ENCODE measurements at places on chromosomes 13 and 19.

GRCh38 chr13:36294096-36294495 is 3.5 kb downstream of the CCDC169 start:
- no peak for DNase-seq

DNA sequence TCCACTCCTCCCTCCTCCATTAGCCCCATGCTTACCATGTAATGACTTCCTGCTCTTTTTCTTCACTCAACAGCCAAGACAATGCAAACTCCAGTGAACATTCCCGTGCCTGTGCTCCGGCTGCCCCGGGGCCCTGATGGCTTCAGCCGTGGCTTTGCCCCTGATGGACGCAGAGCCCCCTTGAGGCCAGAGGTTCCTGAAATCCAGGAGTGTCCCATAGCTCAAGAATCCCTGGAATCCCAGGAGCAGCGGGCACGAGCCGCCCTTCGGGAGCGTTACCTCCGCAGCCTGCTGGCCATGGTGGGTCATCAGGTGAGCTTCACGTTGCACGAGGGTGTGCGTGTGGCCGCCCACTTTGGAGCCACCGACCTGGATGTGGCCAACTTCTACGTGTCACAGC is 2.9 kb upstream of the PPP1R37 start:
- no peak for DNase-seq

- DNase-seq = no peak
These were observed 1.2 kb upstream of the LRRC63 start for GRCh38 chr13:46210362-46211083.

- DNase-seq = no peak
These were observed 6.1 kb downstream of the FOSB start for GRCh38 chr19:45473682-45474605.

DNA sequence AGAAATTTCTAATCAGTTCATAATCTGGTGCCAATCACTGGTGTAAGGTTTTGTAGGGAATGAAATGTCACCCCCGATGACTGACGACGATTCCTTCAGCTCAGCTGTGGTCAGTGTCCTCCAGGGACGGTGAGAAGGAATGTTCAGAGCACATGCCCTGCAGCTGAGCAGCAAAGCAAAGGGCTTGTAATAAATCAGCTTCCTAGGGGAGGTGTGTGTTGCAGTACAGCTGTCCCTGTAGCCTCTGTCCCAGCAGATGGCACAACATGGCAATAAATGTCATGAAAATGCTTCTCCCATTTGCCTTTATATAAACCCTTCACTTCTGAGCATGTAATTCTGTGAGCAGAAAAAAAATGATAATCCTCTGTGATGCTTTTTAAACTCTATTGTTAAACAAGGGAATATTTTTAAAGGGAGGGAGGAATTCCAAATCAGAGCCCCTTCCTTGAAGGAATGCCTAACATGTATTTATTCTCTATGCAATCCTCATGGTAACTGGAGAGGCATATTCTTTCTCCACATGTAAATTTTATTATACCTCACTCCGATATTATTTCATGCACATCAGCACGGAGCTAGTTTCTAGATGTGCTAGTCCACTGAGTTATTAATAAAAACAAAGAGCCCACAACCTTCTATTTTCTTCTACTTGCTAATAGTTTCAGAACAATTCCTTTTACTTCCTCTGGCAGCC is 102.5 kb downstream of the FAM216B start:
- no peak for DNase-seq

GRCh38 chr13:90880790-90881189 is 466.7 kb upstream of the MIR17HG start:
- DNase-seq = no peak

- no peak for DNase-seq
These were observed 175.9 kb downstream of the IRS2 start for GRCh38 chr13:109610517-109610916.
